Tongue (tissue), 3 donors: ENCODE measurements at places on chromosomes 1 and 21. TPM values are rescaled to one million over a fixed set of nuclear protein-coding genes. Genes with fewer than 3 reads are reported as not detected.
A peak's percentile ranks its signal among the peaks of the same experiment; 100 is the strongest.

The CLSTN1 gene
- total RNA-seq, result 110 TPM

The AQP10 gene
- not detected for total RNA-seq

The C1orf141 gene
- not detected for total RNA-seq

The BARHL2 gene
- not detected for total RNA-seq

- peak; percentile 79 for DNase-seq
Measured at GRCh38 chr1:246753670-246754535, 29.7 kb downstream of the SCCPDH start.

DNA sequence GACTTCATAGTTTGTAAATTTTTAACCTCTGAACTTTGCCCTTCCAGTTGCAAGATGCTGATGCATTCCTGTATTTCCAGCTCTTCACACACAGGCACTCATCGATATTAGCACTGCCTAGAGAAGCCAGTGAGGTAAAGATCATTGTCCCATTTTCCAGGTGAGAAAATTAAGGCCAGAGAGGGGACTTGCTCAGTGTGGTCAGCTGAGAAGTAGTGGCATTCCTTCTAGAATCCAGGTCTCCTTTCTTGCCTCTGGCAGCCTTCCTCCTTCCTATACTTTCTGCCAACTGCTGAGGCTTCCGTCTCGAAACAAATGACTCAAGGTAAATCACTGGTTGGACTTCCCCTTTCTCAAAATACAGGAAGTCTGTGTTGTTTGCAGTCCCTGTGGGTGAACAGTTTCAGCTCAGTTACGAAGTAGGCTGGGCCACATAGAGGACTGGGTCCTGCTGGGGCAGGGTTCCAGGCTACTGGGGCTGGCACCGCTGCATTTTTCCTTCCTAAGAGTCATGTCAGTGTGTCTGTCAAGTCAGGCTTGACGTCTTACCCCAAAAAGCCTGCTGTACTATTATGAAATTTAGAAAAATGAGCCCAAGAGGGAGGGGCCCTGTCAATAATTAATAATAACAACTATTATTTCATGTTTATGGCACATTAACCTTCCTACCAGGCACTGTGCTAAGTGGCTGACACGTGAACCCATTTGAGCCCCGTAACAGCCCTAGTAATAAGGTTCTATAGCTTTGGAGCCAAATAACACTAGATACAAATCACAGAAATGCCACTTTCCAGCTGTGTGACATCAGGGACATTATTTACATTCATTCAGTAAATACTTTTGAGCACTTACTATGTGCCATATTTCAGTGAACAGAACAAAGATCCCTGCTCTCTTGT is 16.6 kb upstream of the RNF19B start:
- peak; percentile 44 for DNase-seq

DNA sequence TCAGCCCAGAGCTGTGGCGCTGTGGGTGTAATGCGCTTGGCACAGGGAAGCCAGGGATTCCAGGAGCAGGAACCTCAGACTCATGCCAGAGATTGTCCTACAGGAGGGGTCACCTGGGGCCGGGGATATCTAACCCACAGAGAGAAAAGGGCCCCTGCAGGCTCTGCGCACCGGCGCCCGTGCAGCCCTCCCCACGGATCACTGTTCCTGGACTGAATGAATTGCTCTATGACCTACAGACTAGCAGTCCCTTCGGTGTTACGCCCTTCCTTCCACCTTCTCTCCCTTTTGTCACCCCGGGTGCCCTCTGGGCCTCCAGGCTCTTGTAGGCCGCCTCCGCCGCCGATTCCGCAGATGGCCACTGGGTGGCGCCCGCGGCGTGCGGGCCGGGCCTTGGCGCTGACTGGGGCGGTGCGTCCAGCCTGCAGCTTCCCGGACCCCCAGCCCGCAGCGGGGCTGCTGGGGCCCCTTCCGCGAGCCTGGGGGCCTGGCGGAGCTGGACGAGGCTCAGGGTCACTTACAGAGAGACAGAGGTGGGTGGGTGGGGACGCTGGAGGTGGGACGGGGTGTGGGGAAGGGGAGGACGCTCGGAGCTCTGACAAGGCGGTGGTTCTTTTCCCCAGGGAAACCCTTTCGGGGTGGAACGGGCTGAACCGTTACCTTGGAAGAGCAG is 101.3 kb downstream of the IER5 start:
- DNase-seq, result peak; percentile 77

DNA sequence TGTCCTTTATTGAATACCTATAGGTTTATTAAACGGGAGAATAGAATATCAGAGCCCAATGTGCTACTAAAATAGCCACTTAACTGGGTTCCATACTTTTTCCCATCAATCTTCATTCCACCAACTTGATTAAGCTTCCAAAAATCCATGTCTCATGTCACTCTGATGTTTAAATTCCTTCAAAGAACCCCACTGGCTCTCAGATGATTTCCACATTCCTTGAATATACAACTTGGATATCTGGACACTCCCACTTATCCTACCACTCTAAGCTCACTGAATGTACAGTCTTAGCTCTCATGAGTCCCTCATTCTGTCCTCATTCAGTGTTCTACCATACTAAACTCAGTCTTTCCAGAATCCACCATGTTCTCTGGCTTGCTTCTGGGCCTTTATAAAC is 21.1 kb downstream of the COL11A1 start:
- DNase-seq, result no peak

- no peak for DNase-seq
Measured at GRCh38 chr1:91797164-91797563, 88.8 kb downstream of the TGFBR3 start.

GRCh38 chr1:151855933-151856332 is 2.4 kb upstream of the THEM5 start:
- DNase-seq, result no peak

GRCh38 chr1:67144696-67145095 is 9.9 kb upstream of the C1orf141 start:
- no peak for DNase-seq

- DNase-seq, result peak; percentile 56
Measured at GRCh38 chr1:27872059-27872801, at the start of gene THEMIS2. Gene THEMIS2, plus strand, starts transcription at chr1:27872544. Its CDS starts 28 bp downstream, at chr1:27872572.

DNA sequence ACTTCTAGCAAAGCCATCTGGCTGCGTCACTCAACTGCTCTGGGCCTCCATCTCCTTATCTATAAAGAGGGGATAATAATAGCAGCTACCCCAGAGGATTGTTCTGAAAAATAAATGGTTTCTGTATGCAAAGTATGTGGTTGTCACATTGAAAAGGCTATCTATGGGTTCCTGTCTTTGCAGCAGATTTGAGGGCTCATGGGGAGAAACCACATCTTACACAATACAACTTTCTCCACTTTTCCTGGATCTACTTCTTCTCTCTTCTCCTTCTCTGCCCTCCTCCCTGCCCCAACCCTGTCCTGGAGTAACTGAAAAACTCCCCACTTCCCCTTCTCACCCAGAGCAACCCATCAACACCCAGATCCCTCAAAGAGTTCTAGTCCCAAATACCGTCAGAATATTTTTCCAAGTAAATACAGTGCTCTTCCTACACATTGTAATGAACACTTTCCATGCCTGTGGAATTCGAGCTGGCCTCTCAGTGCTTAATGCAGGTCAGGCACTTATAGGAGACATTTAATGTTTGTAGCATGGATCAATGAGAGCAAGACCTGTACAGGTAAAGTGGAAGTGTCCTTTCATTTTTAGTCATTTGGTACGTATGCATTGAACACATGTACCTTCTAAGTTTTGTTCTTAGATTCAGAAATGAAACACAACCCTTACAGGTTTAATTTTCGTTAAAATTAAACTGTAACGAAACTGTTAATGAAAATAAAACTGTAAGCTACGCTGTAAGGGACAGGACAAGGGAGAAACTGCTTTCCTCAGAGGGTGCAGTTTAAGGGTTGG is 131.9 kb downstream of the AK5 start:
- DNase-seq, result no peak

DNA sequence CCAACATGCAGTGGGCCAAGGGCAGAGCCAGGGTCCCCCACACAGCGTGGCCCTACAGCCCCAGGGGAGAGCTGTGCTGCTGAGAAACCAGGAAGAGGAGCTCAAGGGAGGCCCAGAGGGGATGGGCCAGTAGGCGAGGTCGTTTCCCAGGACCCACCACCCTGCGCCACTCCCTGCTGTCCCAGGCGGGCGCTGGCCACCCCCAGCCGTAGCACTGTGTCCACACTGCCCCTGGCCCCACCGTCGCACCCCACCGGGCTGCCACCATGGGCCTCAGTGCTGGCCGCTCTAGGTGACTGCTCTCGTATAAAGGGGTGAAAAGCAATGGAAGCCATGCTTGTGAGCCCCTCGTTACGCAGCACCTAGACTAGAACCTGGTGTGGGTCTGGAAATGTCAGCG is 22.4 kb downstream of the NADK start:
- DNase-seq, result no peak

GRCh38 chr1:40622936-40623629 is 42.4 kb downstream of the RIMS3 start:
- DNase-seq, result no peak

GRCh38 chr1:190344454-190344853 is 133.2 kb downstream of the BRINP3 start:
- DNase-seq, result no peak
